ENCODE measurements at places on chromosomes 12 and 14.

GRCh38 chr12:85836197-85837090 lies at the start of gene RASSF9:
RASSF9 (minus strand) TSS chr12:85836409; CDS start chr12:85836201, 208 bp downstream.
- DNase-seq = no peak

DNA sequence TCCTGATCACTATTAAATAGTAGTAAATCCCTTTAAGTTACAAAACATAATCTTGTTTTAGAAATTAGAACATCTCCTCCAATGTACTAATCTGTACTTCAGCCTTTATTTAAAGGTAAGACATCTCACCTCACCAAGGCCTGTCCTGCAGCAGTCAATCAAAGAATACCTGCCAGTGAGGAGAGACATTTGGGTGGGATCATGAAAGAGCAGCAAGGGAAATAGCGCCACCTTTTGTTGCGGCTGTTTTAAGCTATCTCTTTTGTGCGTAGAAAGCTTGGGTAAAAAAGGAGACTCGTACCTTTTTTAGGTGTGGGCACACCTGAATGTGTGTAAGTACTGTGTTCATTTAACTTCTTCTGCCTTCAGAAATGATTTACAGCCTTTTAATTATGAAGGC lies 117.8 kb upstream of the TMTC1 start:
- no peak for DNase-seq

DNA sequence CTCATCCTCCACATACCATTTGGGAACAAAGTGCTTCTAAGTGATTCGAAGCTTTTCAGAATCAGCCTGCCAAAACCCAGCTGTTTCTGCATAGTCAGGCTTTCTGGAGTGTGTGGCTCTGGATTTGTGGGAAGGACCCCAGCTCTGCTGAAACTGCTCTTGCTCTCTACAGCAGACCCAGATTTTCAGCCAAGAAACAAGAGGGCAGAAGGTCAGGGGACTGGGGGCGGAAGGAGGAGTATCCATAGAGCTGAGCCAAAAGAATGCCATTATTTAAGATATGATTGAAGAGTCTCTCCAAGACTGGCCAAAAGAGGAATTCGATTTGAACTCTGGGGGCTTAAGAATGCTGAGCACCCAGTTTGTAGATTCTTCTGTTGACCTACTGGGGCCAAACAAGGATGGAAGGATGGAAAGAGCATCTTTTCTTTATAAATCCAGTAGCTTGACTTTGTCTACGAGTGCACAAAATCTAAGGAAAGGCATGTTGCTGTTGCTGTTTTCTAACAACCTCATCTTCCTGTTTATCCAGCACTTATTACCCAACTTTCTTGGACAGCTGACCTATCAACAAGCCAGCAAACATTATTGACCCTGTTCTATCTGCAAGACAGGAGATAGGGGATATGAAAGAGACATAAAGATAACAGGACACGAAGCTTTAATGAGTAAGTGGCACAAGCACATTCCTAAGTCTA lies 29.2 kb downstream of the FBLN5 start:
- no peak for DNase-seq

DNA sequence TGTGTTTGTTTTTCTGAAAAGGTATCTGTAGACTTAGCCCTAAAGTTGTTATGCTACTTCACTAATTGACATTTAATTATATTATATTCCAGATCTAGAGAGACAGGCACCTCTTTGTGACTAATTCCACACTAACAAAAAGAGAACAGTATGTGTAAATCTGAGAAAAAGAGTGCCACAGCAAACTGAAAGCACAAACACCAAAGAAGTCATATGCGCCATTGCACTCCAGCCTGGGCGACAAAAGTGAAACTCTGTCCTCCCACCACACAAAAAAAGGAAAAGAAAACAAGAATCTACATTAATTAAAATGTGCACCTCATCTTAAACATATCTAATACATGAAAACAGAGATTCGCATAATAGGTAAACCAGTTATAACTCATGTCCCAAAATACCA lies 4.4 kb upstream of the CSRNP2 start:
- DNase-seq = no peak

DNA sequence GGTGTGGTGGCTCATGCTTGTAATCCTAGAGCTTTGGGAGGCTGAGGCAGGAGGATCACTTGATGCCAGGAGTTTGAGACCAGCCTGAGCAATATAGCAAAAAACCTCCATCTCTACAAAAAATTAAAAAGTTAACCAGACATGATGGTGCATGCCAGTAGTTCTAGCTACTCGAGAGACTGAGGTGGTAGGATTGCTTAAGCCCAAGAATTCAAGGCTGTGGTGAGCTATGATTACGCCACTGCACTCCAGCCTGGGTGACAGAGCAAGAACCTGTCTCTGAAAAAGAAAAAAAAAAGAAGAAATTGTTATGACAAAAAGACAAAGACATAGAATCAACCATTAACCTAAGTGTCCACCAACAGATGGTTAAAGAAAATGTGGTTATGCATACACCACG lies 2.1 kb upstream of the ATP23 start:
- no peak for DNase-seq

DNA sequence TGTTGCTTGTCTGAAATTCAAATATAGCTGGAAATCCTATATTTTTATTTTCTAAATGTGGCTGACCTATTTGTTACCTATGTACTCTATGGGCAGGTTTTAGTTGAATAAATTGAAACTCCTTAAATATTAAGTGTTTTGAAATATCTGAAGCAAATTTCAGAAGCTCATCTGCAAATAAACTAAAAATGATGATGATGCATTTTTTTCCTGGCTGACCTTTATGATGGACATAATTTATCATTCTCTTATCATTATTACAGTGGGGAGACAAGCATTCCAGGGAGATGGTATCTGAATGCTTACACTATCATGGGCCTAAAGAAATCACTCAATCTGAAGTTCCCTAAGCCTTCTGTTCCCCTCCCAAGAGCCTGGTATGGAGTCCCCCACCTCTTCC lies 1225.2 kb downstream of the AACS start:
- no peak for DNase-seq

All from GM12892 (cell line).